ENCODE measurements at places on chromosomes 11 and 22. TPM values are rescaled to one million over a fixed set of nuclear protein-coding genes. Genes with fewer than 3 reads are reported as not detected.

The NXPE2 gene
- polyA plus RNA-seq: not detected

The OR52I1 gene
- not detected for polyA plus RNA-seq

The HORMAD2 gene
- not detected for polyA plus RNA-seq

The DDX6 gene
- polyA plus RNA-seq: 20.8 TPM

The TMEM80 gene
- polyA plus RNA-seq: 18.6 TPM

The LIF gene
- 4.5 TPM for polyA plus RNA-seq

The ZDHHC13 gene
- polyA plus RNA-seq: 7.1 TPM

The INS gene
- 71,280 TPM for polyA plus RNA-seq

The CARD16 gene
- polyA plus RNA-seq: 8.2 TPM

The KCNE3 gene
- 4.4 TPM for polyA plus RNA-seq

The APOL4 gene
- polyA plus RNA-seq: 1.9 TPM

The RHOD gene
- 18.6 TPM for polyA plus RNA-seq

The C22orf42 gene
- 1.4 TPM for polyA plus RNA-seq

The ESRRA gene
- 61.0 TPM for polyA plus RNA-seq

The KCNK7 gene
- polyA plus RNA-seq: 0.91 TPM

The THRSP gene
- 0.63 TPM for polyA plus RNA-seq

The FAM180B gene
- polyA plus RNA-seq: not detected

The FIBIN gene
- 2.7 TPM for polyA plus RNA-seq

The TRIM51 gene
- polyA plus RNA-seq: not detected

The HEPHL1 gene
- polyA plus RNA-seq: not detected

The MIEF1 gene
- polyA plus RNA-seq: 6.3 TPM

The OR51B2 gene
- polyA plus RNA-seq: not detected

The CSKMT gene
- 25.4 TPM for polyA plus RNA-seq

The ALDH3B1 gene
- 9.5 TPM for polyA plus RNA-seq

The GPR83 gene
- 0.11 TPM for polyA plus RNA-seq

The RIMBP3C gene
- polyA plus RNA-seq: not detected

The SCARF2 gene
- 1.2 TPM for polyA plus RNA-seq

The MRPL11 gene
- polyA plus RNA-seq: 29.2 TPM

The DCHS1 gene
- polyA plus RNA-seq: 4.0 TPM

The SPDYC gene
- not detected for polyA plus RNA-seq

The LSP1 gene
- 8.6 TPM for polyA plus RNA-seq

The PRAME gene
- polyA plus RNA-seq: not detected

The SCGB2A2 gene
- not detected for polyA plus RNA-seq

Measured in pancreas (tissue), 10 donors.